ENCODE measurements at places on chromosomes 4 and X. TPM values are rescaled to one million over a fixed set of nuclear protein-coding genes. Genes with fewer than 3 reads are reported as not detected.

The RPA4 gene
- 0.44 TPM for total RNA-seq

The MAPK10 gene
- total RNA-seq = 5.9 TPM

The HSFX3 gene
- total RNA-seq = not detected

The NIPAL1 gene
- total RNA-seq = 16.2 TPM

The SMIM31 gene
- total RNA-seq = not detected

The TBC1D1 gene
- 83.4 TPM for total RNA-seq

The GASK1B gene
- total RNA-seq = 0.99 TPM

The MAGEC2 gene
- not detected for total RNA-seq

The AVPR2 gene
- total RNA-seq = not detected

The PLK4 gene
- 34.7 TPM for total RNA-seq

The MUC7 gene
- not detected for total RNA-seq

The TLR2 gene
- 4.4 TPM for total RNA-seq

The NDP gene
- not detected for total RNA-seq

The CSAG1 gene
- not detected for total RNA-seq

The VCX2 gene
- not detected for total RNA-seq

Data from foreskin keratinocyte (primary cell).